ENCODE measurements at places on chromosomes 12 and 14.
A peak's percentile ranks its signal among the peaks of the same experiment; 100 is the strongest.

DNA sequence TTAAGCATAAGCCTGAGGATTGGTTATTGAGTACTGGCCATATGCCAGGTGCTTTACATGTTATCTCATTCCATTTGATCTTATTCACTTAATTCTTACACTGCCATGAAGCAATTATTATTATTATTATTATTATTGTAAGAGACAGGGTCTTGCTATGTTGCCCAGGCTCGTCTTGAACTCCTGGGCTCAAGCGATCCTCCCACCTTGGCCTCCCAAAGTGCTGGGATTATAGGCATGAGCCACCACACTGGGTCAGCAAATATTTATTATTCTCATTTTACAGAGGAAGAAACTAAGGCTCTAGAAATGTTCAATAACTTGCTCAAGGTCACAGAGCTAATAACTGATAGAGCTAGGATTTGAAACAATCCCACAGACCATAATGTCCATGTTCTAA is 14.8 kb downstream of the LIMA1 start:
- no peak for DNase-seq

DNA sequence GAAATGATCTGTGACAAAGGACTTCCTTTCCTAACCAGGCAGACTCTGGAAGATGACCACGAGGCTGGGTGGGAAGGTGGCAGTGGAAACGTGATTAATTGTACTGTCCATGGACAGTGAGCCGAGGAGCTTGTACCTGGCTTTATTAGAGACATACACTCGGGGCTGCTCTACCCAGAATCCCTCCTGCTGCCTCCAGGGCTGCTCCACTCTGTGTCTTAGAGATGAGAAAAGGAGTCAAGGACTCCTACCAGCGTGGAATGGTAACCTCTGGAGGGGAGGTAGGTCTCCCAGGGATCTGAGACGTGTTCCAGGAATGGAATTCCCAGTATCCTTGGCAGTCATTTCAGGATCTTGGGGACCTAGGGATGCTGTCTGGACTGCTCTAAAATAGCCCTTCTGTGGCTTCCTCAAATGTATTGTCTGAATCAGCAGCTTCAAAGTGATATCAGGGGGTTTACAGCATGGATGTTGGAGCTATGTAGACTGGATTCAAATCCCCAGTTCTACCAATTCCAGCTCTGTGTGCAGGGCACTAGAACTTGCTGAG is 237.8 kb downstream of the CACNA1C start:
- DNase-seq, result no peak

DNA sequence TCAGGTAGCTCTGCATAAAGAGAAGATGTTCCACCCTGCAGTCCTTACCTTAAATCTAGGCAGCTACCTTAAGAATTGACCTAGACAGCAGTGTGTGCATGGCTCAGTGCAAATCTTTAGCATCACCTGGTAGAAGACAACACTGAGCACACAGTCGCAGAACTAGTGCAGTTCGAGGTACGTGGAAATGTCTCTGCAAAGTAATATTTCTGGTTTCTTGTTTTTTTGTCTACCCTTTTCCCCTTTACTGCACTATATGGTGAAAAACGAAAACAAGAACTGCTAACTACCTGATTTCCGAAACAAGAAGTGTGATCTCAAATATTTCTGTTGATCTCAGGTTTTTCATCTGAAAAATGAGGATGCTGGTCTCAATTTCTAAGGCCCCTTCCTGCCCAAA is 82.5 kb downstream of the ETV6 start:
- DNase-seq, result no peak

- no peak for DNase-seq
Observed at GRCh38 chr14:22533057-22533704, 55.8 kb downstream of the DAD1 start.

DNA sequence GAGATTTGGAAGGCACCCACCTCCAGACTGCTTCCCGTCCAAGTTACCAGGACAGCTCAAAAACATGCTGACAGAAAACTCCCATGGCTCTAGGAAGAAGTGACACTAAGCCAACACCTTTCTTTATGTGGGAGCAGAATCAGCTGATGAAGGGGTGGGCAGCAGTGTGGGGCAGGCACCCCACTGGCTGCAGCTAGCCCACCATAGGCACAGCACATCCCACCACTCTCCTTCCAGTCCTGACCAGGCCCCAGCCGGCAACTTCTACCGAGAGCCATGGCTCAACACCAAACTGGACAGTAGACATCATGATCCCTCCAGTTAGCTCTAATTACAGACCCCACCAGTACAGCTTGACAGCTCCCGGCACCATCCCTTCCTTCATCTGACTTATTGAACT is 45.0 kb downstream of the SH2B3 start:
- DNase-seq, result no peak

DNA sequence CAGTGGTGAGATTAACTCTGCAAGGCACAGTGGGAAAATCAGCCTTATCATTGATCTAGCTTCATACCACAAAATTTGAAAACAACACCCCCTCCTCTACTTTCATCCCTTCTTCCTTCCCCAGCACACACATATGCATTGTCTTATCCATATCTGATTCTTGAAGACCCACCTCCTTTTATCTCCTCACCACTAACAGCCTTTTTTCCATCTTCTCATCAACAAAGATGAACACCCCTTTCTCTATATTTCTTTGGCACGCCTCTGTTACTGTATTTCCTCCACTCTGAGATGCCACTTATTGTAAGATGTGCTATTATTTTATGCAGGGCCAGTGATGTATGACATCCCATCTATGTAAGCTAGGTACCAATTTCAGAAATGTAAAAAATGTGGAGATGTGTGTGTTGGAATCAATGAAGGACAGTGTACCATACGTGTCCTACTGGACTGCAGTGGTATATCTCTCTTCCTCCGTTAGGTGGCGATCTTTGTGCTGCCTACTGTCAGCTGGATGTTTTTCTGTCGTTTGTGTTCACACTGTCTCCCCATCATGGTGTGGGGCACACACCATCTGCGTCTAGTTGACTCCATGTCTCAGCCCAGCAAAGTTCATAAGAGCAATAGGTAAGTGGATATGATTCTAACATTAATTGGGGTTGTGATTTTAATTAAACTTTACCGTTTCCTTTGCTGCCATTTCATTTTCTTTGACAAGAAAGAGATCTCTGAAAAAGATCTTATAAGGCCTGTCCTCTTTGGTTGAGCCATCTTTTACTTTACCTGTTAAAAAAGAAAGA is 24.0 kb downstream of the CCDC38 start:
- DNase-seq, result peak; percentile 79

DNA sequence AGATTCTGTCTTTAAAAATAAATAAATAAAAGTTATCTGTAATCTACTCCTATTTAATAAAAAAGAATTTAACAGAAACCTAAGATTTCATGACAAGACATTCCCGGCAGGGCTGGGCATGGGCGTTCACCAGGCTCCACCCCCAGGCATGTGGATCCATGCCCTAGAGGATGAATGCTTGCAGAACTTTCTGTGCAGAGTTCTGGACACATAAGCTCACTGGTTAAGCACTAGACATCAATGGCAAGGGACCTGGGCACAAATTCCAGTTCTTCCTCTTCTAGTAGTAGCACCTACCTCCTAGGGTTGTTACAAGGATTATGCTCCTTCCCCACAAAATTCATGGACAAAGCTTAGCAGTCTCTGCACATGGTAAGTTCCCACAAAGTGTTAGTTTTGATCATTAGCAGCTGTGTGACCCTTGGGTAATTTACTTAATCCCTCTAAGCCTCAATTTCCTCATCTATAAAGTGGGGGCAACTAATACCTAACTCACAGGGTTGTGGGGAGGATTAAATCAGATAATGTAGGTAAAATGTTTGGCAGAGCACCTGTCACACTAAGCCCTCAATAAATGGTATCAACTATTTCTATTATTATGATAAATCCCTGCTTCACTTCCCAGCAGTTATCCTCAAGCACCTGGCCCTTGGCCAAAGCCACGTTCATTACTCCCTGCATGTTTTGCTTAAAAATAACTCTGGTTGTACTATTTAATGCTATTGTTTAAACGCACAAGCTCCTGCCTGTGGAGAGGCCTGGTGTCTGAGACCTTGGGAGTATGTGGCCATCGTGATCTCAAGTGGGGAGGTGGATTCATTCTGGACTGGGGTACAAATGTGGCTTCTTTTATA is 9.8 kb downstream of the GALNT6 start:
- peak; percentile 87 for DNase-seq

GRCh38 chr12:131231032-131231980 is 277.6 kb downstream of the ADGRD1 start:
- DNase-seq, result no peak

- peak; percentile 68 for DNase-seq
Observed at GRCh38 chr12:57127101-57127725, 1.1 kb upstream of the LRP1 start.

GRCh38 chr12:80802652-80803400 is 86.1 kb downstream of the MYF5 start:
- DNase-seq, result no peak

DNA sequence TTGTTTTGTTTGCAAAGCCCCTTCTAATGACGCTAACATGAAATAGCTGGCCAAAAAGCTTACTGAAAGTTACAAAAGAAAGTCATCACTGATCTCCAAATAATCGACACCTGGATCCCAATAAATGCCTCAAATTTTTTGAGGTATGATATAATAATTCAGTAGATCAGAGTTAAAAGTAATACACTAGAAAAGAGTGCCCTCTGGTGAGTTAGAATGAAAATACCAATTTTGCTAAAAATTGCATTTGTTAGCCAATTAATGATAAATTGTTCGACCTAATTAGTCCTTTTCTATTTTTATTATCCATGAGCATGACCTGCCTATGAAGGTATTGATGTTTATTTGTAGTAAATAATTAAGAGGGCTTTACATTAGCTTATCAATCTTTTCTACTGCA is 78.6 kb downstream of the CEP128 start:
- no peak for DNase-seq

GRCh38 chr12:25959071-25959961 is 834 bp downstream of the RASSF8 start:
- peak; percentile 67 for DNase-seq

- no peak for DNase-seq
Observed at GRCh38 chr12:95766356-95767019, 24.1 kb downstream of the NTN4 start.

GRCh38 chr12:110074089-110074488 is 25.8 kb upstream of the C12orf76 start:
- no peak for DNase-seq

- DNase-seq, result no peak
Observed at GRCh38 chr14:30988509-30988908, 36.9 kb upstream of the AP4S1 start.

DNA sequence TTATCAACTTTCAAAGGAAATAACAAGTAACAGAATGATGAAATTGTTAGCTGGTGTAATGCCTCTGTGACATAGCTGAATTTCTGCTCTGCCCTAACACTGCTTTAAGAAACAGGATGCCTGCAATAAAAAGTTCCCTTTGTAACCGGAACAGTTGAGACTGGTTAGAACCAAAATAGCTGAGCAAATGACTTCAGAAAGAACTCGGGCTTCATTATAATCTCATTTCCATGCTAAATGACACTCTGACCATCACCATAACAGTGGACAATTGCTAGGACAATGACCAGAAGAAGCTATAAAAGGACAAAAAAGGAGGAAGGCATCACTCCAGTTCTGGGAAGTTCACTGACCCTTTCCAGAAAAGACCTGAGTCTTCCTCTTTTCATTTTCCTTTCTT is 23.5 kb upstream of the PYGL start:
- no peak for DNase-seq

DNA sequence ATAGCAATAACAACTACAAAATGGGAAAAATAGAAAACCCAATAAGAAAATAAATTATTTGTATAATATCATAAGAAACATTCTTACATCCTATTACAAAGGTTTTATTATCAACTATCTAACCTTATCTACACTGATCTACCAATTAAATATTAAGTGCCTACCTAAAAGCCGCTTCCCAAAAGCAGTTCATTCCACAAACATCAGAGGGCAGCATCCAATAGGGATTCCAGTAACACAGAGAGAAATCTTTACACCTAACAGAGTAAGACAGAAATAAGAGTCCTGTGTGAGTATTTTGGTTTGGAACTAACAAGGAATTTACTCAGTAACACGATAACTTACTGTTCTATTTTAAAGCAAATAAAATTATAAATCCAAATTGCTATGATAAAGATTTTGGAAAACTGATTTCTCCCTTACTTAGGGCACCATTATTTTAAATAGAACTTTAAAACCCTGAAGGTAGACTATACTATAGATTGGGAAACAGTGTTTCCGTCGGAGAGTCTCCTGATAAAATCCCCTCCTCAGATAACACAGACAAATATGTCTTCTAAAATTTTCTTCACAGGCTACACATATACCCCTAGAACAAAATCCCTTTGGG is 15.0 kb downstream of the GXYLT1 start:
- peak; percentile 86 for DNase-seq

- DNase-seq, result no peak
Observed at GRCh38 chr12:109912855-109913321, 12.8 kb downstream of the TCHP start.

- DNase-seq, result no peak
Observed at GRCh38 chr12:47085815-47086252, 6.1 kb upstream of the AMIGO2 start.

DNA sequence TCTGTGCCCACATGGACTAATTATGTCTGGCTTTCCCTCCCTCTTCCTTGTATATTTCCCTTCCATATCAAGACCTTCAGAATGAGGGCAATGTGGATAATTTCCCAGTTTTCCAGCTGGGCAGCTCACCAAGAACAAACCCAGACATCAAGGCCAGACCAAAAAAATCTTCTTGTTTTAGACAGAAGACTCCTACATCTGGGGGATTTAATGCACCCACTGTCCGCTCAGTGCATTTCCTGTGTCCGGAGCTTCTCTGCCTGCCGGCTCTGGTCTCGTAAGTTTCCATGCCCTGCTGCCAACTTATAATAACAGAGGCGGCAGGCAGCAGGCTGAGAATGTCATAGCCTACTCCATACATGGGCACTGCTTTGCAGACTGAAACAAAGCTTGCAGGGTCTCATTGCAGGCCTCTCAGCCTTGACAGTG is 207.2 kb upstream of the BCL2L14 start:
- DNase-seq, result no peak

DNA sequence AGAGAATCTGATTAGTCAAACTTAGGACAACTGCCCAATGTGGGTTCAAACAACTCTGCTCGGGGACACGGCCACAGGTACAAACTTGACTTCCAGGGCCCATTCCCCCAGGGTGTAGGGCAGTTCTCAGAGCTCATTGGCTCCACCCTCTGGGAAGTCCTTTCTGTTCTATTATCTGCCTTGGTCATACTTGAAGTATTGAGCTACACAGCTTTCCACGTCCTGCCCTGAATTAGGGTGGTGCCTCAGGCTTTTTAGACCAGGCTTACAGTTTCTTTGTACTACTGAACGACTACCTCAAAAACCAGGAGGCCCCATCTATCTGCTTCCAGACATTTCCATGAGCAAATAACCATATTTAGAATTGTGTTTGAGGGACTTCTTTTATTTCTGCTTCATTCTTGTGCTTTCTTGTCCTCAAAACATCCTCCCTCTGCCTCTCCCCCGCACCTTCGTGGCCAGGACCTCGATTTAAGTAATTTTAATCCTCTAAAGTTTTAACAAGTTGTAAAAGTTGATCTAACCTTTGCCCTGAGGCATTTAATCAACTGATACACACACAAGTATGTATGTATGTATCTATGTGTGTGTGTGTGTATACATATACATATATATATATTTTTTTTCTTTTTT is 281.7 kb upstream of the AMIGO2 start:
- peak; percentile 9 for DNase-seq

GRCh38 chr12:86230516-86231146 is 25.6 kb downstream of the MGAT4C start:
- DNase-seq, result no peak

All from NCI-H82 (cell line).